ENCODE measurements at places on chromosomes 11 and 22. TPM values are rescaled to one million over a fixed set of nuclear protein-coding genes. Genes with fewer than 3 reads are reported as not detected.

- H3K4me1 ChIP-seq = no peaks in the 10 kb centered on the region
- no peaks in the 10 kb centered on the region for H3K27me3 ChIP-seq
- no peaks in the 10 kb centered on the region for H3K36me3 ChIP-seq
- DNase-seq = no peak
- H3K4me3 ChIP-seq = no peak overlapping the region
- H3K27ac ChIP-seq = no peak overlapping the region
Observed at GRCh38 chr11:117551761-117552343, 224.2 kb downstream of the CEP164 start.

DNA sequence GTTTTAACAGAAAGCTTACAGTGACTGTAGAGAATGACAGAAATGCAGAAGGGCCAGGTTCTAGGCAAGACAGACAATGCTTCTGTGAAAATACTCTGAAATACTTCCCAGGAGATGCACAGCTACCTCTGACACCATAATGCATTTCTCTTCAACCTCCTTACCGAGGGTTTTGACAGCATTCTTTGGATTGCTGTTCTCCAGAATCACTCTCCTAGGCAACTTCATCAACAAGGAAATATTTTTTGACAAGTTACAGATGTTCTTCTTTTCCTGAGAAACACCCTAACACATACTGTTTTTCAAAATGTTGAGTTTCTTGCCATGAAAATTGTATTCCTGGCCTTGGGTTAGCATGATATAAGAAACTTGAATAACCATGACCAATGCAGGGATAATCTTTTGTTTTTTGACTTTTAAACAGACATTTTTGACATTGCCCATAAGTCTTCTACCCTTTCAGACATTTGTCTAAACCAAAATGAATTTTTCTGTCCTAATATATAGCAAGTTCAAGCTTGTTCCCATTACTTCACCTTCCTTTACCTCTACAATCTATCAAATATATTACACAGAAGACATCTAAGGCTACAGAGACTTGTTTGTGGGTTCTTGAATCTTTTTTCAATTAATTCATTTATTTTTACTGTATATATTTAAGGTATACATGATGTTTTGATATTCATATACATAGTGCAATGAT, 108.1 kb downstream of the CCDC34 start:
- no peaks in the 10 kb centered on the region for H3K27me3 ChIP-seq
- no peak for DNase-seq
- no peaks in the 10 kb centered on the region for H3K36me3 ChIP-seq
- H3K27ac ChIP-seq = no peak overlapping the region
- H3K4me1 ChIP-seq = no peaks in the 10 kb centered on the region
- no peak overlapping the region for H3K4me3 ChIP-seq

DNA sequence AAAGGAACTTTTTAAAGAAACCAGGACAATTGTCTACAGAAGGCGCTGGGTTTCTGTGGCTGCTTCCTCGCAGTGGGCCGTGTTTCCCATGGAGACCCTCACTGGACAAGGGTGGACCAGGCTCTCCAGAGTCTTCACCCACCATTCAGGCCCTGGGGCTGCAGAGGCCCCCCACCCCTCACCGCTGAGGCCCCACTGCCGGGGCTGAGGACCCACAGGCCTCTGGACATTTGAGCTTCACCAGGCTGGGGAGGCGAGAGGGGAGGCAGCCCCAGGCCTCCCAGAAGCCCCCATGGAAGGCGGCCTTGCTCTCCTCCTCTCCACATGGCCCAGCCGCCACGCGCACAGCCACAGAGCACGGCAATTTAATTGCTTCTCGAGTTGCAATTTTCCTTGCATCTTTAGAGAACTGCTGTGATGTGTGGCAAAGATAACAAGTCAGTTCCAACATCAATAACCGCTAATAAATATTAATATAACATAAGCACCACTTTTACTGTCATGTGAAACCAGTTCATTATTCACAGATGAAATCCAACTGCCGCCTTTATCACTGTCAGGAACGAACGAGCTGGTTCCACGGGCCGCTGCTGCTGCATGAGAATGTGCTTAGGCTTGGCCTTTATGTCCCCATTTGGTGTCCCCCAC, 81.0 kb downstream of the PHF21B start:
- no peak for DNase-seq
- no peak overlapping the region for H3K4me3 ChIP-seq
- no peaks in the 10 kb centered on the region for H3K36me3 ChIP-seq
- H3K27ac ChIP-seq = no peak overlapping the region

GRCh38 chr22:37801946-37802309, 5.8 kb upstream of the GCAT start:
- no peaks in the 10 kb centered on the region for H3K27me3 ChIP-seq
- no peak overlapping the region for H3K27ac ChIP-seq
- DNase-seq = no peak
- peaks cover 11% of the 10 kb centered on the region for H3K4me1 ChIP-seq

The C11orf86 gene
- not detected for total RNA-seq

All from left lung (tissue), 14 donors.